ENCODE measurements at places on chromosomes 5 and 9.

GRCh38 chr9:128835246-128836210, 5.9 kb upstream of the SPOUT1 start:
- H3K4me1 ChIP-seq = no peaks in the 10 kb centered on the region
- no peak overlapping the region for H3K4me3 ChIP-seq
- no peaks in the 10 kb centered on the region for H3K27me3 ChIP-seq
- peak overlapping the region; percentile 59 for H3K27ac ChIP-seq
- H3K36me3 ChIP-seq = no peaks in the 10 kb centered on the region

DNA sequence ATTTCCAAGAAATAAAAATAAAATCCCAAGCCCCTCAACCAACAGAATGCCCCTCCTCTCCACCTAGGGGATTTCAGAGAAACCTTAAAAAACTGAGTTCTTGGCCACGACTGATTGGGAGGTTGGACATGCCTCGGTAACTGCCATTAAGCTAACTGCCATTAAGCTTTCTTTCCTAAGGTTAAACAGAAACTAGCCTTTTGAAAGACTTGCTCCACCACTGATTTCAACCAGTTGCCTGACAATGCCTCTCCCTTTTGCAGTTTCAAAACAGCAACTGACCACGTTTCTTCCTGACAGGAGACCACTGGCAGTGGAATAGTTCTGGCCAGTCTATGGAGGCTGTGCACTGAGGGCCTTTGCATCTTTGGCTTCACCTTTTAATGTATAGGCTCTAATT, 39.3 kb upstream of the TRPC7 start:
- DNase-seq = no peak
- H3K4me3 ChIP-seq = no peak overlapping the region
- H3K4me1 ChIP-seq = no peaks in the 10 kb centered on the region
- peaks cover 3% of the 10 kb centered on the region for H3K36me3 ChIP-seq

DNA sequence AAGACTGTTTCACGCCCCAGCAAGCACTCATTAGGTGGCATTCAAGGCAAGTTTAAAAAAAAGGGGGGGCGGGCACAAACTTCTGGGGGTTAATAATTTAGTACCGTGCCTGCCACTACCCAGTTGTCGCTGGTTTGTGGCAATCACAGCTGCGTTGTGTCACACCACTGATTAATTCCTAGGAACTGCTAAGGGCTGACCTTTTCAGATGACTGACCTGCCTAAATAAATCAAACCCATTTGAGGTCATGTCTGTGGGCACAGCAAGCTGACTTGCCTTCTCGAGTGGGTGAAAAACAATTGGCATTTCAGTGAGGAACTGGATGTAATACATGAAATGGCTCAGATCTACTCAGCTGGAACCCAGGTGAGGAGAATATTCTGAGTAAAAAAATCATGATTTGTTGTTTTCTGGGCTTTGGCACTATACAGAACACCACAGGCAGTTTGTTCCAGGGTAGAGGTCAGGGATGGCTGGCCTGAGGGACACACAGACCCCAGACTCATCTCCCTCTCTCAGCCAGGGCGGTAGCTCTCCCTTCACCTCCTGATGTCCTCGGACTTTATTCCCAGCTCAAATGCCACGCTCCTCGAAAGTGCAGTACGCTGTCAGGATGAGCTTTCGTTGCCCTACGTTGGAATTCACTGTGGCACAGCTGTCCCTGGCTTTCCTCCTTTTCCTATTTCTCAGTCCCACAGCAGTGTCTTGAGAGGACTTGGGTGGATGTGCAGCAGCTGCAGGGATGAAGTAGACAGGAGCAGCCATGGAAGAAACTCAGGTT, 15.5 kb upstream of the MGAT1 start:
- no peak overlapping the region for H3K27ac ChIP-seq
- H3K36me3 ChIP-seq = no peaks in the 10 kb centered on the region
- H3K27me3 ChIP-seq = no peaks in the 10 kb centered on the region

- peaks cover 7% of the 10 kb centered on the region for H3K27me3 ChIP-seq
- H3K36me3 ChIP-seq = no peaks in the 10 kb centered on the region
- H3K4me3 ChIP-seq = peak overlapping the region; percentile 57
- peaks cover 6% of the 10 kb centered on the region for H3K4me1 ChIP-seq
- no peak for DNase-seq
Observed at GRCh38 chr5:1803192-1803591, 2.0 kb downstream of the NDUFS6 start.

DNA sequence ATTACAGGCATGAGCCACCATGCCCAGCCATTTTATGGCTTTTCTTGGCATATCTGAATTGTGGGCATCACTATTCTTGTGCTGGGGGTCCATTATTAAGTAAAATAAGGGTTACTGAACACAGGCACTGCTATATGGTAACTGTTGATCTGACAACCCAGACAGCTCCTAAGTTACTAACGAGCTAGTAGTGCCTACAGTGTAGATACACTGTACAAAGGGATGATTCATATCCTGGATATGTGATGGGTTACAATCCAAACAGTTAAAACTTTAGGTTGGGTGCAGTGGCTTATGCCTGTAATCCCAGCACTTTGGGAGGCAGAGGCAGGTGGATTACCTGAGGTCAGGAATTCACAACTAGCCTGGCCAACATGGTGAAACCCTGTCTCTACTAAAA, 4.3 kb downstream of the CD14 start:
- no peak overlapping the region for H3K27ac ChIP-seq
- DNase-seq = no peak
- H3K27me3 ChIP-seq = peaks cover 8% of the 10 kb centered on the region
- H3K4me1 ChIP-seq = no peaks in the 10 kb centered on the region

DNA sequence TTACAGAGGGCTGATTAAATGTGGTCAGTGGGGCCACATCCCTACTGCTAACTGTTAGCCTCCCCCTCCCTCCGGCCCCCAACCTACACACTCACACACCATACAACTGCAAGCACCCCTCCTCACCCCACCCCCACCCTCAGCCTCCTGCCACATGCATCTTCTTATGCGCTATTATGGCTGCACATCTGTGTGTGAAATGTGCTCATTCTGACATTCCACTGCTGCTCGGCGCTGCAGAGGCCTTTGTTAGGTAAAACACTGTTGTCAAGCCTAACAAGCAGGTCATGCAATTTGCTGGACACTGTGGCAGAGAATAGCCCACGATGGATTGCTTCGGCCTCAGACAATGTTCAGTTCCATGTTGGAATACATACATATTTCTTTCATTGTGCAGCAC, 173.6 kb downstream of the NR2F1-AS1 start:
- DNase-seq = no peak
- H3K4me3 ChIP-seq = no peak overlapping the region
- no peaks in the 10 kb centered on the region for H3K27me3 ChIP-seq
- no peaks in the 10 kb centered on the region for H3K36me3 ChIP-seq
- peaks cover 16% of the 10 kb centered on the region for H3K4me1 ChIP-seq

DNA sequence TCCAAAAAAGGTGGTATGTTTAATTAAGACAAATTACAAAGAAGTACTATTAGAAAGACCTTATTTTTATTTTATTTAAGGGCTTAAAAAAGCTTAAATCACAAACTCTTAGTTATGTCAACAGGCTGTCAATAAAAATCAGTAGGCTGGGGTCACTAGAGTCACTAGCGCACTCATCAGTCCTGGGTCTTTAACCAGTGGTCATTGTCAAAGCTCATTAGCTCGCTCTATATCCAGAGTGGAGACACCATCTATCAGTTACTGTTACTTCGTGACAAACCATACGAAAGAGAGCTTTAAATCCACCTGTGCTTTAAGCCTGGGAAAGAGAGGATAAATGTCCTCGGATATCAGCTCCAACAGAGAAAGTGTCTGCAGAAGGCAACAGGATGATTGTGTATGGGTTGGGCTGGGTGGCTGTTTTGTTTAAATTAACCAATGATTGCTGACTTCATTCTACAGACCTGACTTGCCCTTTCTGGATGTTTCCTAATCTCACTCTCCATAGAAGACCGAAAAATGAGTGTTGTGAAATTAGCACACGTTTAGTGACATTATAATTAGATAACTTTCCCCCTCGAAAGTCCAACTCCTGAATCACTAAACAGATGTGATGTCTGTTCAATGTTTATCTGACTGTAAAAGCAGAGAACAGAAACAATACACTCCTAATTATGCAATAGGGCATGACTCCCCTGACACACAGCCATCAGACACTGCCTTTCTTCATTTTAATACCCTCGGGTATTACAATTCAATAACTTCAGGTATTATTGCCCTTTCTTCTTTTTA, 123.6 kb upstream of the TNPO1 start:
- H3K27ac ChIP-seq = peak overlapping the region; percentile 84
- no peak for DNase-seq
- no peaks in the 10 kb centered on the region for H3K36me3 ChIP-seq
- peak overlapping the region; percentile 60 for H3K4me3 ChIP-seq
- H3K27me3 ChIP-seq = peaks cover 1% of the 10 kb centered on the region
- H3K4me1 ChIP-seq = peaks cover 24% of the 10 kb centered on the region
